ENCODE measurements at places on chromosomes 13 and 19.

- DNase-seq, result no peak
Measured at GRCh38 chr19:18329035-18329376, 6.1 kb upstream of the LSM4 start.

DNA sequence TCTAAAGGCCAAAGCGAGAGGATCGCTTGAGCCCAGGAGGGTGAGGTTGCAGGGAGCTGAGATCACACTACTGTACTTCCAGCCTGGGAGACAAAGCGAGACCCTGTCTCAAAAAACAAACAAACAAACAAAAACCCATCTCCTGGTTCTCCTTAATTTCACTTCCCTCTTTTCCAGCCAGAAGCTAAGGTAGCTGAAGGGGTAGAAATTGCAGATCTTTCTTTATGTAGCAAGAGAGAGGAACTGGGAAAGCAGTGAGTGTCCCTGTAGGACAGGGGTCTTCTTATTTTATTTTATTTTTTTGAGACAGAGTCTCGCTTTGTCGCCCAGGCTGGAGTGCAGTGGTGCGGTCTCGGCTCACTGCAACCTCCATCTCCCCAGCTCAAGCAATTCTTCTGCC lies 4.5 kb upstream of the TSPAN16 start:
- DNase-seq, result no peak

DNA sequence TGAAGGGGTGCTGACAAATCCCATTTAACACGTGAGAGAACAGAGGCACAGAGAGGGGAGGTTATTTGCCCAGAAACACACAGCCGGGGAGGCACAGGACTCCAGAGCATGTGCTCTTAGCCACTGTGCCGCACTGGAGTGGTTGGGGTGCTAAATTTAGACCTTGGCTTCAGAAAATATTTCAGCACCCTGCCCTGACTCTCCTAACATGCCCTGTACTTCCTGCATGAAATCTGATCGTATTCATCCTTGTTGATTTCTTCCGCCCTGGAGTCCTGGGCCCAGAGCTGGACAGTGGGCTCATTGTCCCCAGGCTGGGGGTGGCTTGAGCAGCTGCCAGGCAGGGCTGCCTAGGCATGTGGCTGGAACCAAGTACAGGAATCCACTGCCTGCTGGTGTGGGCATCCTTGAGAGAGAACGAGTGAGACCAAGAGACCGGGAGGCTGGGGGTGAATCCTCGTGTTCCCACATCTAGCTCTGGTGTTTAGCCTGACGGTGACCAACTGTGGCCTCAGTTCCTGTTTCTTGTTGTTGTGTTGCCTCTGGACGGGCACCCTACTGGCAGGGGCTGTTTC lies 5.3 kb downstream of the SLC27A1 start:
- no peak for DNase-seq

GRCh38 chr13:27921421-27921960 lies 1.7 kb downstream of the PDX1 start:
- no peak for DNase-seq

DNA sequence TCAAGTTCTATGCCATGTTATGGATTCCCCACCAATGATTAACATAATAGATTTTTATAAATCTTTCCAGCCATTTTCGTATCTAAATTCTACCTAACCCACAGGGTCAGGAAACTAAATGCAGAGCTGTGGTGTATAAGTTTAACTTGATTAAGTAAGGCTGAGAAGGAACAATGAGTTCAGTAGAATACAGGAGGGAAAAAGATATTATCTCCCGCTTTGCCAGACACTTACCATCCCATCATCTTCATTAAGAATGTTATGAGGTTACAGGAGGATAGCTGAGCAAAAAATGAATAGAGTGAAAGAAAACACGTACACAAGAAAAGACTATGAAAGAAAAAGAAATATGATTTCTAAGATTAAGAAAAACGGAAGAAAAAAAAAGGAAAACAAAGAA lies 27.1 kb downstream of the N4BP2L2 start:
- DNase-seq, result no peak

DNA sequence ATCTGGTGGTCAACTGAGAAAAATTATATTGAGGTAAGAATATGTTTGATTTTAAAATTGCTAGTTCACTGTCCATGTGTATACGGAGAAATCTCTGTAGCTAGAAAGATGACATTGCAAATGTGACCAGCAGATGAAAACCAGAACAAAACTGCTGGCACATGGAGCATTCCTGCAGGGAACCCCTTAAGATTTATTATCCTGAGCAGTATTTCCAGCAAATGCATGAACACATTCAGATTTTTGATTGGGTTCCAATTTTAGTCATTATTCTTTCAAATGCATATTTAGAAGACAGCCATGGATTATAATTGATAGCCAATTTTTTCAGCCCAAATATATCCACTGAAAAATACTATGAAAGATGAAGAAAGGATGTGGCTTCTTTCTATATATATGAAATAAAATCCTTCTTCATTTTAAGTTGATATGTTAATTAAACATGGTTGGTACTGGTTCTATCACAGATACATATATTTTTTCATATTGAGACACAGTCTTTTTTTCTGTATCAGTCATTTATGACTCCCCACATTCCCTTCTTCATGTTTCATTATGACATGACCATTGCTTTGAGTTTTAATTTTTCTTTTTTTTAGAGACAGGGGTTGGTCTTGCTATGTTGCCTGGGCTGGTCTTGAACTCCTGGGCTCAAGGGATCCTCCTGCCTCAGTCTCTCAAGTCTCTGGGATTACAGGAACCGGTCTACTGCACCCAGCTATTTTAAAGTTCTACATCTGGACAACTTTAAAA lies 376.5 kb downstream of the KLF12 start:
- DNase-seq, result no peak

- peak; percentile 14 for DNase-seq
Measured at GRCh38 chr19:13153569-13154240, 3.5 kb downstream of the IER2 start.

DNA sequence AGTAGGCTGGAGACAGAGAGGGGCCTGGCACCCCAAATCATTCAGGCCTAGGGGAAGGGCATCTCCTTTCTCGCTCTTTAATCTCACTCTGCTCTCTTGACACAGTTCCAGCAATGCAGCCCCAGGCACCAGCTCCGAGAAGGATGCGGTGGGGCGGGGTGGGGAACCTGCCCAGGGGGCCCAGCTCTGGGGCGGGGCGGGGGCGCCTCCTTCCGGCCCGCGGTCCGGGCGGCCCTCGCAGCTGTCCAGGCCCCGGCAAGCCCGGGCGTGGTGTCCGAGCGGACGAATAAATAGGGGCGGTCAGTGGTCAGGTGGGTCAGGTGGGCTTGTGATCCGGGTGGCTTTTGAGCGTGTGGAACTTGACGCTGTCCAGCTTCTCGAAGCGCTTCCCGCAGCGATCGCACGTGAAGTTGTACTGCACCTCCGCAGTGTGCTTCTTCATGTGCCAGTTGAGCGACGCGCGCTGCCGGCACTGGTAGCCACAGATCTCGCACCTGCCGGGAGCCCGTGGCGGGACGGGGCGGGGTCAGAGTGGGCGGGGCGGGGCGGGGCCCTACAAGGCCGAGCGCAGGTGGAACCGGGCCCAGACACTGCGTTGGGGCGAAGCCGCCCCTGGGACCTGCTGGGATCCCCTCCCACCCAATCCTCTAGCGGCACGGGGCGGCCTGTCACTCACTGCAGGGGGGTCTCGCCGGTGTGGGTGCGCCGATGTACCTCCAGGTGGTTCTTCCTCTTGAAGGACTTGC lies 2.7 kb upstream of the ELAVL3 start:
- no peak for DNase-seq

- DNase-seq, result no peak
Measured at GRCh38 chr13:24178847-24179485, 18.4 kb downstream of the SPATA13 start.

- DNase-seq, result no peak
Measured at GRCh38 chr19:33450689-33451088, 70.9 kb downstream of the PEPD start.

- DNase-seq, result no peak
Measured at GRCh38 chr13:110400786-110401533, 93.9 kb downstream of the COL4A2 start.

- DNase-seq, result no peak
Measured at GRCh38 chr13:74479124-74479523, 344.9 kb upstream of the KLF12 start.

- DNase-seq, result no peak
Measured at GRCh38 chr13:43089912-43090498, 66.6 kb downstream of the DNAJC15 start.

GRCh38 chr13:70784207-70784989 lies 676.1 kb upstream of the KLHL1 start:
- DNase-seq, result no peak

GRCh38 chr13:37067874-37068273 lies 8.4 kb upstream of the SUPT20H start:
- no peak for DNase-seq

DNA sequence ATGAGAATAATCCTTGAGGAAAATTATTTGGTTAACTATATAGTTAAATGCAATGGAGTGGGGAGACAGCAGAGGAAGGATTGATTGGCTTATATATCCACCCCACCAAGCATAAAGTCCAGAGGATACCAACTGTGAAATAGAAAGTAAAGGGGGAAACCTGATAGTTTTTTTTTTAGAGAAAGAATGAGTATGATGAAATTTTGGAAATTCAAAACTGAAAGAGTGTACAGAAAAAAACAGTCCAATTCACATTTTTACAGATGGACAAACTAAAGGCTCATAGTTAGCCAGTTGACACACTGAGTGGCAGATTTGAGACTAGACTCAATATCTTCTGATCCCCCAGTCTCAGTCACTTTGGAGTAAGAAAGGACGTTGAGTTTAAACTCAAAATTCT lies 51.1 kb downstream of the FNDC3A start:
- DNase-seq, result no peak

GRCh38 chr13:43036351-43037250 lies 13.2 kb downstream of the DNAJC15 start:
- no peak for DNase-seq

DNA sequence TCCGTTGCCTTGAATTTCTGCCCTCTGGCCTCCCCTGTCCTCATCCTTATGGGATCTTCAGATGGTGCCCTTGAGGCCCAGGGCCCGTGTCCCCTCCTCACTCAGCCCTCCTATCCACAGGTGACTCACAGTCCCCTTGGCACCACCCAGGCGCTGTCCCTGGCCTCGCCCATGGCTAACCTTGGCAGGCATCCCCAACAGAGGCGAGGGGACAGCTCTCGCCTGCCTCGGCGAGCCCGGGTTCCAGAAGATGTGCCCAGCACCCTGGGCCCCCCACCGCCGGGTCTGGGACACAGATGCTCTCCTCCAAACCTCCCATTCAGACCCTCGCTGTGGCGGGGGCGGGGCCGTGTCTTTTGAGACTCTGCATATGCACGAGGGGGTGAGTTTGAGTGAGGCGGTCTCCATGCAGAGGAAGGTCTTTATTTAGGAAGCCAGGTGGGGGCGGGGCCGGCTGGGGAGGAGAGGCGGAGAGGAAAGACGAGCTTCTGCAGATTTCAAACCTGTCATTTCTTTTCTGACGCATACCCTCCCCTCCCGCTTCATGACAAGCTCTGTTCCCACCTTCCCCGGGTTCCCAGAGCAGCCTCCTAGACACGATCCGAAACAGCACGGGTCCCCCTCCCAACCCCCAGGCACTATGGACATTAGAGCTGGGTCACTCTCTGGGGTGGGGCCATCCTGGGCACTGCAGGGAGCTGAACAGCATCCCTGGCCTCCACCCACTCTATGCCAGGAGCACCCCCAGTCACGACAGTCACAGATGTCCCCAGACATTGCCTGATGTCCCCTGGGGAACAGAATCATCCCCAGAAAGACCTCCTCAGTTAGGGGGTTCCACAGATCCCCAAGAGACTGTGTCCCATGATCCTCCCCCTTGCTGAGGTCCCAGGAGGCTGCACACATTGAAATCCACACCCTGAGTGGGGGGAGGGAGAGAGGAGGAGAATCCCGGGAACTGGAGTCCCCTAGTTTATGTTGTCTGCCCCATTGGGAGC lies 48.5 kb downstream of the GNG7 start:
- DNase-seq, result no peak

GRCh38 chr19:1064661-1065605 lies 2.0 kb upstream of the ARHGAP45 start:
- peak; percentile 72 for DNase-seq

GRCh38 chr13:32210101-32210500 lies 105.1 kb downstream of the ZAR1L start:
- DNase-seq, result no peak

GRCh38 chr19:50568728-50569698 lies 778 bp upstream of the LRRC4B start:
- no peak for DNase-seq

GRCh38 chr13:85436029-85436428 lies 363.2 kb downstream of the SLITRK6 start:
- no peak for DNase-seq

GRCh38 chr13:76852986-76853385 lies 33.2 kb downstream of the KCTD12 start:
- DNase-seq, result no peak

- DNase-seq, result no peak
Measured at GRCh38 chr13:54841682-54842081, 1813.1 kb downstream of the OLFM4 start.

DNA sequence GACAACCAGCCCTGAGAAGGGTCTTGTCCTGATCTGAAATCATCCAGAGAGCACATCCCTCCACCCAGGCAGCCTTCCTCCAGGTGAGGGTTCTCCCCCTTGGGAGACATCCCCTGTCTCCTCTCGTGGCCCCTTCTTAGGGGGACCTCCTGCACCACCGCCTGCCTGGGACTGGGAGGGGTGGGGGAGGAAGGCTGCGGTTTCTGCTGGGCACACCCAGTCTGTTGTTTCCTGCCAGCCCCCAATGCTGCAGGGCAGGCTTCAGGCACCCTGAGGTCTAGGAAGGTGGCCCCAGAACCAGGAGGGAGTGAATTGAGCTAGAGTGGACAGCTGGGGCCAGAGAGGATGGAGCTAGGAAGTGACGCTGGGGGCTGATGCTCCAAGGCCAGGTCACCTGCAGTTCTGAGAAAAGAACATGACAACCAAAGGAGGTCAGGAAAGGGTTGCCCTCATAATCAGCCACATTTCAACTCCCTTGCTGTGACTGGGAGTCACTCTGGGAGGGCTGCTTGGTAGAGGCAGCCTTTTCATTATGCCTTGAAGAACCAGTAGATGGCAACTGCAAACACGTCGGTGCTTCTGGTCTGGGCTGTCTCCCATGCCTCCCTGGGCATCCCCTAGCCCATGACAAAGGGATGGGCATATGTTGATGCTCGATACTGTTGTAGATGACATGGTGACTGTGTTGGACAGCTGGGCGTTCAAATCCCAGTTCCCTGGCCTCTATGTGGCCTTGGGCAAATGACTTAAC lies 1.4 kb downstream of the ARHGEF18 start:
- no peak for DNase-seq

DNA sequence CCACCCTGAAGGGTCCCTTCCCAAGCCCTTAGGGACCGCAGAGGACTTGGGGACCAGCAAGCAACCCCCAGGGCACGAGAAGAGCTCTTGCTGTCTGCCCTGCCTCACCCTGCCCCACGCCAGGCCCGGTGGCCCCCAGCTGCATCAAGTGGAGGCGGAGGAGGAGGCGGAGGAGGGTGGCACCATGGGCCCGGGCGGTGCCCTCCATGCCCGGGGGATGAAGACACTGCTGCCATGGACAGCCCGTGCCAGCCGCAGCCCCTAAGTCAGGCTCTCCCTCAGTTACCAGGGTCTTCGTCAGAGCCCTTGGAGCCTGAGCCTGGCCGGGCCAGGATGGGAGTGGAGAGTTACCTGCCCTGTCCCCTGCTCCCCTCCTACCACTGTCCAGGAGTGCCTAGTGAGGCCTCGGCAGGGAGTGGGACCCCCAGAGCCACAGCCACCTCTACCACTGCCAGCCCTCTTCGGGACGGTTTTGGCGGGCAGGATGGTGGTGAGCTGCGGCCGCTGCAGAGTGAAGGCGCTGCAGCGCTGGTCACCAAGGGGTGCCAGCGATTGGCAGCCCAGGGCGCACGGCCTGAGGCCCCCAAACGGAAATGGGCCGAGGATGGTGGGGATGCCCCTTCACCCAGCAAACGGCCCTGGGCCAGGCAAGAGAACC lies 1.5 kb downstream of the EGLN2 start:
- no peak for DNase-seq

GRCh38 chr19:38326591-38326990 lies 6.9 kb downstream of the KCNK6 start:
- no peak for DNase-seq
